CD4-positive, alpha-beta T cell treated with Interleukin-6 at 100 ng/mL for 8 hours (primary cell): ENCODE measurements at places on chromosomes 13 and 19.

GRCh38 chr13:75871059-75871458 lies 234.9 kb downstream of the LMO7 start:
- DNase-seq: no peak

DNA sequence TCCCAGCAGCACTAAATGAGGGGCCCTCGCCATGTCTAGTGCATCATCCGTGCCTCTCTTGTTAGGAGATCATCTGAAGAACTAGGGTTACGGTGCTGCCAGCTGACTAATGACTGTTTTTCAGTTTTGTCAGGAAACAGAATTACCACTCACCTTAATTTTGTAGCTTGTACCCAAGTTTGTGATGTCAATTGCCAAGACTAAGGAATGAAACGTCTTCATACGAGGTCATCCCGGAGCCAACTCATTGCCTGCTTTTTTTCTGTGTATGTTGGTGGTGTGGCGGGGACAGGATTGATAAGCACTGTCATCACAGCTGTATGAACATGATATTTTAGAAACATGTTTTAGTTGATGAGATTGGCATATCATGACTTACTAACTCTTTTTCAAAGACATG lies 100.6 kb downstream of the TNFRSF19 start:
- DNase-seq: no peak

- DNase-seq: no peak
These were observed 110.6 kb upstream of the MIR17HG start for GRCh38 chr13:91236921-91237320.

- DNase-seq: no peak
These were observed 9.2 kb upstream of the GPC5 start for GRCh38 chr13:91389186-91389585.
